ENCODE measurements at places on chromosomes 13 and 19.

DNA sequence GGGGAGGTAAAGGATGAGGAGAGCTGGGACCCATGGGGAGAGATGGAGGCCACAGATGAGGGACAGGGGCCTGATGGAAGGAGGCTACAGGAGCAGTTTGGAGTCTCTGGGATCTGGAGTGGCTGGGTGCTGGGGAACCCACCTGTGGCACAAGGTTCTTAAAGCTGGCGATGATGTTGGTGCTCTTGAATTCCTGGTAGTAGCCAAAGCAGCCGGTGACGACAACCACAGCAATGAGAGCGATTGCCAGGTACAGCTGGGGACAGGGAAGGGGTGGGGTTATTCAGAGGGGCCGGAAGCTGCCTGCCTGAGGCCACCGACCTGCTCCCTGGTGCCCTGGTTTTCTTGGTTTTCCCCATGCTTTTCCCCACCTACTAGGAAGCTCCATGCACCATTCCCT, 2.8 kb downstream of the ATP4A start:
- DNase-seq: no peak

DNA sequence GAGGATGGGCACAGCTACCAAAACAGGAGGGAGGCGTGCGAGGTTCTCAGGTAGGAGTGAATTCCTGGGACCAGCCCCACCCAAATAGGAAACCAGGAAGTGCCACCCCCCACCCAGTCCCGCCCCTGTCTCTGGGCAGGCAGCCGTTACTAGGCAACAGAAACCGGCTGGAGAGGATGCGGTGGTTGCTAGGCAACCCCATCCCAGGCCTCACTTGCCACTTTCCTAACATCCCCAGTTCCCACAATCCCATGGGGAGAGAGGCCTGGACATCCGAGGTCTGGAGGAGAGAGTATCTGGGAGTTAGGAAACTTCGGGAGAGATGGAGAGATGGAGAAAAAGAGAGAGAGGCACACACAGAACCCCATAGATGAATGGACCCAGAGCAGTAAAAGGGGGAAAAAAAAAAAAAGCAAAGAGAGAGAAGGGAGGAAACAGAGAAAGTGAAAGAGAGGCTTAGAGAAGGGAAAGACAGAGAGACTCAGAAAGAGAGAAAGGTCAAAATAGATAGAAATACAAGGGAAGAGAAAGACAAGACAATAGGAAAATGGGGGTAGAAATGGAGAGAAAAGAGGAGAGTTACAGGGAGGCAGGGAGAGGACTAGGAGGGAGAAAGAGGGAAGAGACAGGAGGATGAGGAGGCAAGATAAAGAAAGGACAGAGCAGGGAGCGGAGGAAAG, 3.8 kb downstream of the GRIK5 start:
- DNase-seq: no peak

DNA sequence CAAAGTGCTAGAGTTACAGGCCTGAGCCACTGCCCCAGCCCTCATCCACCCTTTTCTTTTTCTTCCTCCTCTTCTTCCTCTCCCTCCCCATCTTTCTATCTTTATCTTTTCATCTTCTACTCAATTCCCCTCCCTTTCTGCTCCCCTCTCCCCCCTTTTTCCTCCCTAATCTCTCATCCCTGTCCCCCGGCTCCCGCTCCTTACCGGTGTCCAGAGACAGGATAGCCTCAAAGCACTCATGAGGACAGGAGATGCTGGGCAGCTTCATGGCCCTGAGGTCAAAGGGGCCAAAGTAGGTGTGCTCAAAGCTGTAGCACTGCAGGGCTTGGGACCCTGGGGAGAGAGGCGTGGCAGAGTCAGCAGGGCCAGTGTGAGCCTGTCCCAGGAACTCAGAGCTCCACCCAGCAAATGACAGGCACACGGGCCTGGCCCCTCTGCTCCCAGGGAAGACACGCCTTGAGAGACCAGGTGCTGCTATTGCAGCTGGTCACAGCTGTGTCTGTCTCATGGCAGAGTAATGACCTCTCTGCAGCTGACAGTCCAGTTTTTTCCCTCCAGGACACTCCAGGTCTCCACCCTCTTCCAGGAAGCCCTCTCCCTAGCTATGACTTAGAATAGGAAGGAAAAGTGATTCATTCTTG, 2.6 kb downstream of the LYPD5 start:
- DNase-seq: no peak

DNA sequence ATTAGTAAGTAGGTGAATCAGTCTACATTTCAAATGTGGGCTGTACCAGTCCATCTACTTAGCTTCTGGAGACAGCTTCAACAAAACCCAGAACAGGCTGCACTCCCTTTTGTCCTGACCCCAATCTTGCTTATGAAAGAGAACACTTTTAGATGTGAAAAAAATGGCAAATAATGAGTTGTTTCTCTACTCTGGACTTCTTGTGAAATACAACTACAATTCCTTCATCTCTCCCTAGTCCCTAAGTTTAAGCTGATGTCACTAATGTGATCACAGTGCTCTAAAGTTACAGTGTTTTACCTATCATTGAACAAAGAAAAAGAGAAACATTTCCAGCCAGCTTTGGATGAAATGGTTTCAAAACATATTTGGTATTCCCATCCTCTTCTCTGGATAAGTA, 183.9 kb downstream of the LHFPL6 start:
- DNase-seq: no peak

DNA sequence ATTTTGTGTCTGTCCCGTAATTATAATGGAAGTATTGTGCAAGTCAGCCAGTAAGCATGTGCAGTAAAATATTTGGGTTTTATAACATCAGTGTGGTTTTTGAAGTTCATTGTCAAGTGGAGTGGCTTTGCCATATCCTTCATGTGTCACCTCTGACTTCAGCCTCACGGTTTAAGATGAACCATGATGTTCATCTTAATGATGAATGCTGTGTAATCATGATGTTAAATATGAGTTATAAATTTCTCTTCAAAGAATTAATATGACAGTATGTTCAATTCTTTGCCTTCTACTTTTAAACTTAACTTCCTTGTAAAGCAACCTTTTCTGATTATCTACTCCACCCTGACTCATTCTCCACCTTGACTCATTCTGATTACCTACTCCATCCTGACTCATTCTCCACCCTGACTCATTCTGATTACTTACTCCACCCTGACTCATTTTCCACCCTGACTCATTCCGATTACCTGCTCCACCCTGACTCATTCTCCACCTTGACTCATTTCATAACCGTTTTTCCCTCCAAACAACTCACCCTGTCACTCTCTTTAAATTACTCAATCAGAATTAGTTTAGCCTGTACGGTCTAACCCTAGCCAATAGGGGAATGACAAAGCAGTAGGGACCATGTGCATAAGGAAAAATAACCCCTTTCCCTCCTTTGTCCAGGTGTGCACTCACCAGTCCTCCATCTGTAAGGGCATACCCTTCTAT, 50.3 kb upstream of the ANKRD10 start:
- no peak for DNase-seq

DNA sequence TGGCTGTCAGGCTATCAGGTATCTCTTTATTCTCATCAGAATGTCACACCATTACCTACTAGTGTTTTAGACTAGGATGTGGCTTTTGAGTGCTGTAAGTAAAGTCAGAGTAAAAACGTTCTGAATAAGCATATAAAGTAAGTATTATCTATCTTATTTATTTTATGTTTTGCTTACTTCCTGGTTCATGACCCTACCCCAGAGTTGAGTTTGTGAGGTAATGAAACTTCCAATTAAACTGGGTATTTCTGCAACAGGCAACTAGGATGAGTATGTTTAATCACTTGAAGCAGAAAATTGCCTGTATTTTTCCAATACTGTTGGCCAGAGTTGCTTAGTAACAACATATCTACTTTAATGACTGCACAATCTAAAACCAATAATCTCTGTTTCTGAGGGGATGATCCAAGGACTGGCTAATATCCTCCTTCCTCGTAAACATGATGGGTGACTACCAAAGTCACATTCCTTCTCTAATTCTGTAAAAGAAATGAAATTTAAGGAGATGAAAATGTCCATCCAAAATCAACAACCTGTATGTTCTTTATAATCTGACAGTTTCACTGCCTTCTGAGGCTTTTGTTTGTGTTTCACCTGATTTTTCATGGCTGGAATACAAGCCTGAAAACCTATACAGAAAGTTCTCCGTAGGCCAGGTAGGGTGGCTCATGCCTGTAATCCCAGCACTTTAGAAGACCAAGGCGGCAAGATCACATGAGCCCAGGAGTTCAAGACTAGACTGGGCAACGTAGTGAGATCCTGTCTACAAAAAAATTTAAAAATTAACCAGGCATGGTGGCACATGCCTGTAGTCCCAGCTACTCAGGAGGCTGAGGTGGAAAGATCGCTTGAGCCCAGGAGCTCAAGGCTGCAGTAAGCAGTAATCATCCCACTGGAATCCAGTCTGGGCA, 83.1 kb downstream of the ABCC4 start:
- DNase-seq: no peak

DNA sequence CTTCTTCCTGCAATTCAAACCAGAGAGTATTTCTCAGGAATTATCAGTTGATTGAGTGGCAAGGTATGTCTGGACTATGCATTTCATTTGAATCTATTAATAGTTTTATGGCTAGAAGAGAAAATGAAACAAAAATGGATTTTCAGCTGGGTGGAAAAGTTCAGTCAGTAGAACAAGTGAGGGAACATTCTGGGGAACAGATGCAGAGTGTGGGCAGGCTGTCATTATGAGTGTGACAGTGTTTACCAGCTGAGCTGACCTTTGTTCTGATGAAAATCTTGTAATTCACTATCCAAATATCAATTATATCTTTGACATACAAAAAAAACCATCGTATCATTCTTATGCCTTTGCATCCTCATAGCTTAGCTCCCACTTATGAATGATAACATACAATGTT, 2.6 kb upstream of the CLC start:
- no peak for DNase-seq

DNA sequence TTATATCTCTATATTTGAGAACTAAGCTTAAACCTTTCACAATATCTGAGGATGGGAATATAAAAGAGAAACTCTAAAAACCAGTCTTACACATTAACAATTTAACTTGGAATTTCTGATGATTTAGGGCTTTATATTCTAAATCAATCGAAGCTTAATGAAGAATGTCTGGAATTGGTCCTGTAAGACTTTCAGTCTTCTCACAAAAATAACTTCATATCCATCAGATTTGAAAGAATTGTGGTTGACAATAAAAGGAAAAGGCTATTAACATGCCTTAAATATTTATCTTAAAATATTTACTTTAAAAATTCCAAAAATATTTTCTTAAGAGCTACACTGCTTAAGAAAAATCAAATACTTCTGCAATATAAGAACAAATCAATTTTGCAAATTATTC, 27.3 kb downstream of the MYCBP2 start:
- DNase-seq: no peak

DNA sequence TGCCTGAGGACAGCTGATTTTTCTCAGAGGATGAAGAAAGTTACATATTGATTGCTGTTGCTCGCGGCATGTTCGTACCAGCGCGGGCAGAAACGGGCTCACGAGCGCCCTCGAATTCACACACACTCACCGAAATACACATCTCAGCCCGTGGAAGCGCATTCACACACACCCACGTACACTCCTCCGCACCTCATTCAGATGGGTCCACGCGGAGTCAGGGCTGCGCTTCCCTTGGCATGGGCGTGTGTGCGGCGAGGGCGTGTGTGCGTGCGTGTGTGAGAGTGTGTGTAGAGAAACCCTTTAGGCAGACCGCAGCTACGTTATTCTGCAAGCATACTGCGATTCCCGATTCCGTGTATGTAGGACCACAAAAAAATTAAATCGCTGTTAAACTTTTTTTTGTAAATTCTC, 2.1 kb upstream of the PCDH17 start:
- no peak for DNase-seq

GRCh38 chr19:40954573-40954972, 36.5 kb upstream of the CYP2B6 start:
- DNase-seq: no peak

GRCh38 chr13:25447396-25447795, 75.6 kb downstream of the ATP8A2 start:
- no peak for DNase-seq

- DNase-seq: no peak
Observed at GRCh38 chr13:110307767-110308655, 927 bp downstream of the COL4A2 start.

DNA sequence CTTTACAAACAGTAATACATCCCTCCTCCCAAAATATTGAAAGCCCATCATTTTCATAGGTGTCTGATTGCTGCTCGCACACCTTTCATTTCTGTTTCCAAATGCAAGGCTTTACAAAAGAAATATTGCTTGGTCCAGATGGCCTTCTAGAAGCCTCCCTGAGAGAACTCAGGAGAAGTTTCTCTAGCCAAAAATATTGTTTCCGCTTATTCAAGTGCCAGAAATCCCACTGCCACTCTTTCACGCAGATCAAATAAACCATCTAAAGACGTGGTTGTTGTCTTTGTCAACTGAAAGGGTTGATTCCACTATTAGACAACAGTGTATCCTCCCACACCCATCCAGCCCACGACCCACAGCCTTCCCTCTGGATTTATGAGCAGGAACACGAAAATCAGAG, 96.2 kb downstream of the ZIC5 start:
- DNase-seq: no peak

- DNase-seq: no peak
Observed at GRCh38 chr13:111315347-111315995, 5.0 kb upstream of the TEX29 start.

DNA sequence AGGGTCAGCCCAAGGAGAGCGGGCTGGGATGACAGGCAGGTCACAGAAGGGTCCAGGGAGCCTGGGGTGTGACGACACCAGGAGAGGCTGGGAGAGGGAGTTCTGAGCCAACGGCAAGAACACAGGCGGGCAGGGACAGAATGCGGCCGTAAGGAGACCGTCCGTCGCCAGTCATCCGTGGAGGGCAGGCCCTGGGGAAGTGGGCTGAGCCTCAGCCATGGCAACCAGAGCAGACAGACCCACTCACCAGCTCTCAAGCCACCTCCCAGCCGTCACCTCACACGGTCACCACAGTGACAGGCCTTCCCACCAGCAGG, 3.7 kb upstream of the TMEM86B start:
- DNase-seq: no peak

GRCh38 chr19:32611161-32611560, 30.2 kb downstream of the PDCD5 start:
- no peak for DNase-seq

DNA sequence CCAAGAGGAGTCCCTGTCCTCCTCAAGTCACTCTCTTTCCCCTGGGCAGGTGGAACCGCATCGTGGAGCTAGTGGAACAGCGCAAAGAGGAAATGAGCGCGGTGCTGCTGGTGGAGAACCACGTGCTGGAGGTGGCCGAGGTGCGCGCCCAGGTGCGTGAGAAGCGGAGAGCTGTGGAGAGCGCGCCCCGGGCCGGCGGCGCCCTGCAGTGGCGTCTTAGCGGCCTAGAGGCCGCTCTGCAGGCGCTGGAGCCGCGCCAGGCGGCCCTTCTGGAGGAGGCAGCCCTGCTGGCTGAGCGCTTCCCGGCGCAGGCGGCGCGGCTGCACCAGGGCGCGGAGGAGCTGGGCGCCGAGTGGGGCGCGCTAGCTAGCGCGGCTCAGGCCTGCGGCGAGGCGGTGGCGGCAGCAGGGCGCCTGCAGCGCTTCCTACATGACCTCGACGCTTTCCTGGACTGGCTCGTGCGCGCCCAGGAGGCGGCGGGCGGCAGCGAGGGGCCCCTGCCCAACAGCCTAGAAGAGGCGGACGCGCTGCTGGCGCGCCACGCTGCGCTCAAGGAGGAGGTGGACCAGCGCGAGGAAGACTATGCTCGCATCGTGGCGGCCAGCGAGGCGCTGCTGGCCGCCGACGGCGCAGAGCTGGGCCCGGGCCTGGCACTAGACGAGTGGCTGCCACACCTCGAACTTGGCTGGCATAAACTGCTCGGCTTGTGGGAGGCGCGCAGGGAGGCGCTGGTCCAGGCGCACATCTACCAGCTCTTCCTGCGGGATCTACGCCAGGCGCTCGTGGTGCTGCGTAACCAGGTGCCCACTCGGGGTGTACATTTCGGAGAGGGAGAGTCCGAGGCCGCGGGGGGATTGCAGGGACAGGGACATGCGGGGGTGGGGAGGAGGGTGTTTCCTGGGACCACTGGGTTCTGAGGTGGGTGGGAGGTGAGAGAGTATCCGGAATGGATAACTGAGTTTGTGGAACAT, 52.8 kb downstream of the SPTBN4 start:
- DNase-seq: no peak

Measured in stimulated activated CD8-positive, alpha-beta memory T cell treated with anti-CD3 and anti-CD28 coated beads, Interleukin-15, amount 100 ng/mL, for 48 hours (primary cell).